Right atrium auricular region (tissue), 2 donors: ENCODE measurements at places on chromosomes 11 and 22. TPM values are rescaled to one million over a fixed set of nuclear protein-coding genes. Genes with fewer than 3 reads are reported as not detected.
A peak's percentile ranks its signal among the peaks of the same experiment; 100 is the strongest.

GRCh38 chr22:36221799-36222751 is 17.3 kb downstream of the APOL2 start:
- H3K27me3 ChIP-seq, result no peaks in the 10 kb centered on the region
- H3K4me3 ChIP-seq, result no peak overlapping the region
- H3K36me3 ChIP-seq, result no peaks in the 10 kb centered on the region
- H3K27ac ChIP-seq, result no peak overlapping the region

DNA sequence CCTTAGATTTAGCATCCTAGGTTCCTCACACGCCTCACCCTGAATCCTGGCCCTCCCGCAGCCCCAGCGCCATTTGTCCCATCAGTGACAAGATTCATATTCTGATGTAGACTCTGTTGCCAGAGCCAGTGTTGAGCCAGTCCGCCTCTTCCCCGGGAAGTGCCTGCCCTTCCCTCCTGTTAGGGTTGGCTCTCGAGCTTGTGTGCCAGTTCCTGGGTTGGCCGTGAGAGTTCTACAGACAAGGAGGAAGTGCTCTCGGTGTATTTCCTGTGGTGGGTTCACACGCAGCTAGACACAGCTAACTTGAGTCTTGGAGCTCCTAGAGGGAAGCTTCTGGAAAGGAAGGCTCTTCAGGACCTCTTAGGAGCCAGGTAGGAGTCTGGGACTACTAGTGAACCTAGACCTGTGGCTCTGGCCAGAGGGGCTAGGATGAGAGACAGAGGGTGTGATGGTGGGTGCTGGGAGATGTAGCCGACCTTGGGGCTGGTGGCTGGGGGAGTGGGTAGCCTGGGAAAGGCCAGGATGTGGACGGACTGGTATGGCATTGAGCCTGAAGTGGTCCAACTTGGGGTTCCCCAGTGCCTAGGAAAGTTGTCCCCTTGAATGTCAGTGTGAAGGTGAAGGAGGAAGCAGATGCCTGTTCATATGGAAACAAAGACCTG is at the start of gene IL18BP:
TSS of gene IL18BP (plus strand) at position 261 of the 662 bp plus-strand sequence. CDS start 1,076 bp downstream, outside the sequence.
- H3K27ac ChIP-seq, result peak within 1 kb of the TSS; percentile 46
- no peaks in the 10 kb centered on the region for H3K27me3 ChIP-seq
- DNase-seq, result no peak
- peaks cover 19% of the 10 kb centered on the region for H3K36me3 ChIP-seq
- H3K4me1 ChIP-seq, result no peaks in the 10 kb centered on the region

GRCh38 chr22:28019881-28020861 is 101.1 kb upstream of the PITPNB start:
- H3K27ac ChIP-seq, result no peak overlapping the region
- peak; percentile 74 for DNase-seq
- no peak overlapping the region for H3K4me3 ChIP-seq

GRCh38 chr11:35418282-35419183 is 825 bp downstream of the SLC1A2 start:
- H3K4me3 ChIP-seq, result peak overlapping the region; percentile 35
- H3K36me3 ChIP-seq, result no peaks in the 10 kb centered on the region
- no peaks in the 10 kb centered on the region for H3K4me1 ChIP-seq
- DNase-seq, result no peak
- H3K27me3 ChIP-seq, result no peaks in the 10 kb centered on the region

DNA sequence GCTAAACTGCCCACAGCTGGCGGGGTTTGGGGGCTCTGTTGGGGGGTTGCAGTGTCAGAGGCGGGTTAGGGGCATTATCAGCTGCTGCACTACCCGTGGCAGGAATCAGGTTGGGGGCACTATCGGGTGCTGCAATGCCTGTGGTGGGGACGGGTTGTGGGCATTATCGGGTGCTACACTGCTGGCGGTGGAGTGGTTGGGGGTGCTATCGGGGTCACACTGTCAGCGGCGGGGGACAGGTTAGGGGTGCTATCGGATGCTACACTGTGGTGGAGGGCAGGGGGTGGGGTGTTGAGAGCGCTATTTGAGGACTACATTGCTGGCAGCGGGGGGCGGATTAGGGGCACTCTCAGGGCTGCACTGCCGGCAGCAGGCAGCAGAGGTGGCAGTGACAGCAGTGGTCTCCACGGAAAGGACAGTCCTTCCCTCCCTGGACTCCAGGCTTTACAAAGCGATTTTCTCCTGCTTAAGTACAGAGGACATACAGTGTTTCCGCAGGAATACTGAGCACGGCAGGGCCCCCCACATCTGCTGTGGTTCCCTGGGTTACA is 119.5 kb upstream of the VPREB1 start:
- H3K27me3 ChIP-seq, result no peaks in the 10 kb centered on the region
- H3K27ac ChIP-seq, result no peak overlapping the region
- H3K4me1 ChIP-seq, result no peaks in the 10 kb centered on the region

DNA sequence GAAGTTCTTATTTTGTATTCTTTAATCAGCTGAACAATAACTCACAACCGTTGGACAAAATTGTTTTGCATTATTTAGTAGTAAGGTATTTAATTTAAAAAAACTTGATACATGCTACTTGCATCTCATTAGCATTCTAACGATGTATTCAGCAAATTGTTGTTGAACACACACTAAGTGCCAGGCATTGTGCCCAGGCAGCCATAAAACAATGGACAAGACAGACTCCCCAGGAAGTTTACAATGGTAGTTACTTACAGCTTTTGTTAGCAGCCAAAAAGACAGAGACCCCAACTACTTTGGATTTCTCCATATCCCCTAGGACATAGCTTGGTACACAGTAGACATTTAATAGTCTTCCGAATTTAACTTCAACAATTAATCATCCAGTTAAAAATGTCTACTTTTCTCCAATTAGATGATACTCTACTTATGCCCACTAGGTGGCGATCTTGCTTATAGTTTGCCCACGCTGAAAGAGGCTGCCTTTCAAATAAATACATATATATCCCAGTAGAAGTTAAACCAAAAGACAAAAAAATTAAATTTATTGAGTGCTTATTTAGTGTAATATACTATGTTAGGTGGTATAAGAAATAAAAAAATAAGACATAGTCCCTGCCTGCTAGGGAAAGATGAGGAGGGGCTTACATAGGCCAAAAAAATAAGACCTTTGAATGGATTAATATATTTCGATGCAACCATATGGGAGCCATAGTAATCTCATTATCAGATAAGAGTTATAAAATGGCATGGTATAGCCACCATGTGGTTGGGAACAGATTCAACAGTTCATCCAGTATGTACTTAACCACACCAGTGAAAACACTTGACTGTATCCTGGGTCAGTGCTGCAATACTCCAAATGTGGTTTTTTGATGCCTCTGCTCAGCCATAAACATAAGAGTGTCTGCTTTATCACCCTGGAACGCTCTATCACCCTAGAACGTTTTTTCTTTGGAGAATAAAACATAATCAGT is 2.0 kb upstream of the FJX1 start:
- H3K27ac ChIP-seq, result no peak overlapping the region
- no peaks in the 10 kb centered on the region for H3K27me3 ChIP-seq
- no peak for DNase-seq
- H3K4me3 ChIP-seq, result no peak overlapping the region

- no peaks in the 10 kb centered on the region for H3K36me3 ChIP-seq
- H3K27ac ChIP-seq, result no peak overlapping the region
- H3K27me3 ChIP-seq, result no peaks in the 10 kb centered on the region
- peaks cover 32% of the 10 kb centered on the region for H3K4me1 ChIP-seq
- no peak for DNase-seq
- H3K4me3 ChIP-seq, result no peak overlapping the region
These were observed 104.0 kb downstream of the SIK3 start for GRCh38 chr11:116994195-116994594.

DNA sequence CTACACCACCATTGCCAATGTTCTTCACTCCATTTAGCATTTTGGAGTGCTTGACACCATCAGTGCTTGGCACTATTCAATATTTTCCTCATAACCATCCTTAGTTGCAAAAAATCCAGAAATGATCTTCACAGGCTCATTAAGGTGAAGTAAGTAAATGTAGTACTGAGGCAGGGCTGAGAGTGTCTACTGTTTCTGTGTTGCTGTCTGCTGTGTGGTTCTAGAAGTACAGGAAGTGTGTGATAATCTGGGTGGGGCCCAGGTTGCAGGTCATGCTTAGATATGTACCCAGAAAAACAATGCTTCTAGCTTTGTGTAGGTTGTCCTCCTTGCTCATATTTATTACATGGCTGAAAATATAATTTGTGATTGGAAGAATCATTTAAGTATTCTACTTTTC is 411.8 kb upstream of the CCDC179 start:
- no peak for DNase-seq
- no peaks in the 10 kb centered on the region for H3K27me3 ChIP-seq
- no peaks in the 10 kb centered on the region for H3K36me3 ChIP-seq
- H3K4me1 ChIP-seq, result no peaks in the 10 kb centered on the region

DNA sequence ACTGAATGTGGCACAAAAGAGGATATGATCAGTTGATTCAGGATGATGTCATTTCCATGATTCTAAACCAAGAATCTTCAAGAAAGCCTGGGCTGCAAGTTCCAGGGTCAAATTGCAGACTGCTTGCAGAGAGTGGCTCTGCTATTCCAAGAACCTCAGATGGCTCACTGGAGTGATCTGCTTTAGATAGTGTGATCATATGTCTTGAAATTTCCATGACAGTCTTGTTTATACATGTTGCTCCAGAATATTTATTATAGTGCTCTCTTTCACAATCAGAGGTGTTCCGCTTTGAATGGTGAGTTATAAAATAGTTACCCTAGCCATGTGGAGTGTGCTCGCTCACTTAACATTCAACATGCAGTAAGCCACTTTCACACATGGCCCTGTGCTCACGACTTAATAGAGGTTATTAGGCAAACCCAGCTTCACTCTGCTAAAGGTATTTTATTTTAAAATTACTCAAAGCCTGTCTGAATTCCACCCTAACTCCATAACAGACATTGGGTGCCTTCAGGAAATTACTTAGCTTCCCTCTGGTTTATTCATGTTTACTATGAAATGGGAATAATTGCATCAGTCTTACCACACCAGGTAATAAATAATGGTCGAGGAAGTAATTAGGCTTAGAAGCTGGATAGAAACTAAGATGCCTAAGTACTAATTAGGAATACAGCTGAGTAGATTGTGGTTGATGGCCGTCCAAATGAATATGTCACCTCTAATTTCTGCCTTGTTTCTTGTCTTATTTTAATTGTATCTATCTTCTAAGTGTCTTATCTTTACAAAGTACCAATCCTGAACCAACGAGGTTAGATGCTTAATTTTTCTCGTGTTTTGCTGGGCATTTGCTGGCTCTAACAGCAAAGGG is 187.9 kb downstream of the ETS1 start:
- H3K4me1 ChIP-seq, result no peaks in the 10 kb centered on the region
- H3K27ac ChIP-seq, result no peak overlapping the region
- H3K27me3 ChIP-seq, result no peaks in the 10 kb centered on the region
- no peak overlapping the region for H3K4me3 ChIP-seq
- DNase-seq, result no peak

DNA sequence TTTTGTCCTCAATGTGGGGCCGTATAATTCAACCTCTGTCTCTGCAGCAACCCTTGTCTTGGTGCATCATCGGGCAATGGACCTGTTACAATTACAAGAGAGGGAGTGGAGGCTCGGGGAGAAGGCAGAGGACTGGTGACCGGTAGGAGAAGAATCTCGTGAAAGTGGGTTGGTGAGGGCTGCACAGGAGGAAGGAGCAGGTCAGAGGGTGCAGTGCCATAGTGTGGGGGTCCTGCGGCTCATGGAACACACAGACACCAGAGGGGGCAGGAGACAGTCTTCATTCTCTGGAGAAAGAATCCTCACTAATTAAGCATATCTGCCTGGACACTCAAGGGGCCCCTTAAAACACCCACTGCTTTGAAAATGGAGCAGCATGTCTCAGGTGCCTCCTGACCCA is 174.7 kb upstream of the B3GAT1 start:
- H3K36me3 ChIP-seq, result no peaks in the 10 kb centered on the region
- no peaks in the 10 kb centered on the region for H3K27me3 ChIP-seq
- H3K27ac ChIP-seq, result no peak overlapping the region
- H3K4me3 ChIP-seq, result no peak overlapping the region

DNA sequence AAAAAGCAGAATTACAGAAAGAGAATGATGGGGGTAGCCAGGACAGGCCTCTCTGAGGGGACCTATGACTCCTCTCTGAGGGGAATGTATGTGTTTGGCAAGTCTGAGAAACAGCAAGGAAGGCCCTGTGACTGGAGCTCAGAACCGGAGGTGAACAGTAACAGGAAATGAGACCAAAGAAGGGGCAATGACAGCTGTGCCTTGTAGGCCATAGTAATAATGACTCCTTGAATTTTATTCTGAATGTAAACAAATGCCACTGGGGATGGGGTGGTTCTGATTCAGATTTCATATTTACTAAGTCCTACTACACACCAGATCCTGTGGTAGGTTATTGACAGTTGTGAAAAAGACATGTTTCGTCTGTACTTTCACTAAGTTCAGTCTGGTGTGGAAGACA is 52.8 kb upstream of the APOA1 start:
- no peak overlapping the region for H3K27ac ChIP-seq
- H3K4me1 ChIP-seq, result no peaks in the 10 kb centered on the region
- no peak for DNase-seq

DNA sequence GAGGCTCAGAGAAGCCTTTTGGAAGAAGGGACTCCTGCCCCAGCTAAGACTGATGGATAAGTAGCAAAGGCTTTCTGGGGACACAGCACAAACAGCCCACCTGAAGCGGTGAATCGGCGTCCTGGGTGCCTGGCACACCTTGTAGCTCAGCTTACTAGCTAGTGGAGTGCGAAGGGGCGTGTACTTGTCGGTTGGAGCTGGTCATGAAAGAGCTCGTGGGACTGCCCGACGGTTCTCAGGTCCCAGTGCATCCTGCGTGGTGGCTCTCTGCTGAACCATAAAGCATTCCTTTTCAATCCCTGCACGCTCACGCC is 690 bp upstream of the UVRAG start:
- no peaks in the 10 kb centered on the region for H3K36me3 ChIP-seq
- peak overlapping the region; percentile 91 for H3K27ac ChIP-seq
- H3K4me1 ChIP-seq, result peaks cover 51% of the 10 kb centered on the region
- no peaks in the 10 kb centered on the region for H3K27me3 ChIP-seq
- peak overlapping the region; percentile 89 for H3K4me3 ChIP-seq

- no peaks in the 10 kb centered on the region for H3K27me3 ChIP-seq
- H3K4me3 ChIP-seq, result no peak overlapping the region
- no peak overlapping the region for H3K27ac ChIP-seq
- H3K36me3 ChIP-seq, result no peaks in the 10 kb centered on the region
- no peaks in the 10 kb centered on the region for H3K4me1 ChIP-seq
- DNase-seq, result no peak
These were observed 55.0 kb downstream of the DDI1 start for GRCh38 chr11:104091281-104092096.

GRCh38 chr11:61589961-61590360 is 9.1 kb upstream of the SYT7 start:
- H3K4me3 ChIP-seq, result no peak overlapping the region
- H3K4me1 ChIP-seq, result peaks cover 31% of the 10 kb centered on the region
- H3K27me3 ChIP-seq, result no peaks in the 10 kb centered on the region
- no peak overlapping the region for H3K27ac ChIP-seq
- no peak for DNase-seq

The DDX25 gene
- total RNA-seq, result not detected

The OR2D2 gene
- total RNA-seq, result not detected

The BAD gene
- total RNA-seq, result 122 TPM

The ALDH3B1 gene
- total RNA-seq, result 21.6 TPM

The SLC15A3 gene
- 12.9 TPM for total RNA-seq

The NCAM1 gene
- total RNA-seq, result 229 TPM

The SCGB1D1 gene
- not detected for total RNA-seq

The BBS1 gene
- total RNA-seq, result 37.0 TPM

The RIC3 gene
- 8.5 TPM for total RNA-seq

The SLC22A8 gene
- not detected for total RNA-seq
